ENCODE measurements at places on chromosomes 3 and 15.

DNA sequence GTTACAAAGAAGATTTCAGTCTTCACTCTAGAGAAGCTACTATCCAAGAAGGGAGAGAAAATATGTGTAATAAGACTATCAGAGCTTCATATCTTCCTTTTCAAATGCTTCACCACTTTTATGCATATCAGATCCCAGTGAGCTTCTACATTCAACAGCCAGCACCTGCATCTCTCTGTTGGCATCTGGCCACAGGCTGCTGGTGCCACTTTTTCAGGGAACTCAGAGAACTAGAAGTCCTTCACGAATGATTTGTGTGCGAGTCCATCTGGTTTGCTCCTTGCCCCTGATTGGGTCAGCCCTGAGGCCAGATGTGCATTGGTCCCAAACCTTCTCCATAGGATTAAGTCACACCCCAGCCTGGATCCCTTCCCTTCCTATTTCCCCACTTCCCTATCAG lies 22.1 kb downstream of the SNTN start:
- DNase-seq, result no peak

GRCh38 chr3:164658125-164658524 lies 420.2 kb downstream of the SI start:
- DNase-seq, result no peak

DNA sequence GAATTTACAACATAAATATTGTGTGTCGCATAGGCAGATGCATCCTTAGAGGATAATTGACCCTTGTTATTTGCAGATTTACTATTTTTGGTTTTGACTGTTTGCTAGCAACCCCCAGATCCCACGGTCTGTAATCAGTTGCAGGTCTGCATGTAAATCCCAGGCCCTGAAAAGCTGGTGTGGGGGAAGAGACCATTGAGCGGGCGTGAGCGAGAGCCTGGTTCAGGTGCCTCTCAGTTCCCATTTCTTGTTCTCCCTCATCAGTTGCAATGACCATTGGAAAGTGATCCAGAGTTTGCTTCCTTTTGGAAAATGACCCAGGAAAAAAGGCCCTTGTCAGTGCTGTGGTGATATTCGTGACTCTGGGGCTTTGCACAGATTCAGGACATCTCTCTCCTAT lies 238.9 kb downstream of the UACA start:
- DNase-seq, result no peak

DNA sequence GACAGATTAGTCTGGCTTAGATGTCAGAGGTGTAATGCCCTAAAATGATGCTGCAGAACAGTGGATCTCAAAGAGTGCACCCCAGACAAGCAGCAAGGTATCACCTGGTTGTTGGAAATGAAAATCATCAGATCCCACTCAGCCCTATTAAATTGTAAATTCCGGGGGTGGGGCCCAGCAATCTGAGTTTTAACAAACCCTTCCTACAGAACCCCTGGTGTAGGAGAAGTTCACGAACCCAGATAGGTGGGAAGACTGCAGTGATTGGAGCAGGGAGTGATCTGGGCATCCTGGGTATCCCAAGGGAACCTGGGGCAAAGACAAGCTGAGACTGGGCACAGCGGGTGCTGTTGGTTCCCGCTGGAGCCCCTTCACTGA lies 24.3 kb upstream of the THRB start:
- no peak for DNase-seq

- no peak for DNase-seq
Observed at GRCh38 chr15:82944821-82945220, 7.7 kb downstream of the HOMER2 start.

GRCh38 chr3:50203113-50203808 lies 1.8 kb upstream of the SLC38A3 start:
- DNase-seq, result no peak

DNA sequence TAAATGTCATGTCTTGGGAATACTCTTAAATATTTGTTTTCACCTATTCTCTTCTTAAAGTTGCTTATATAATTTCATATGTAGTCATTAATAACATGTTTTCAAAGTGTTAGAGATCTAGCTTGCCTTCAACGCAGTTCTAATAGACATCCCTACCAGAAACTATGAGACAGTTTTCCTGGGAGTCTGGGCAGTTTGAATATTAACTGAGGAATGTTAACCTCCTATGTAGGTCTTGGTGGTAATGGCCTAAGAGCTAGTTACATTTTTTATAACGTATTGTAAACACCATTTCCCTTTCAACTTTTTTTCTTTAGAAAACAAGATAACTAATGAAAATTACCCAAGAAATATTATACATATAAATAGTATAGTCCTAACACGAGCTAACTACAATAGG lies 328.2 kb downstream of the TIGIT start:
- no peak for DNase-seq

DNA sequence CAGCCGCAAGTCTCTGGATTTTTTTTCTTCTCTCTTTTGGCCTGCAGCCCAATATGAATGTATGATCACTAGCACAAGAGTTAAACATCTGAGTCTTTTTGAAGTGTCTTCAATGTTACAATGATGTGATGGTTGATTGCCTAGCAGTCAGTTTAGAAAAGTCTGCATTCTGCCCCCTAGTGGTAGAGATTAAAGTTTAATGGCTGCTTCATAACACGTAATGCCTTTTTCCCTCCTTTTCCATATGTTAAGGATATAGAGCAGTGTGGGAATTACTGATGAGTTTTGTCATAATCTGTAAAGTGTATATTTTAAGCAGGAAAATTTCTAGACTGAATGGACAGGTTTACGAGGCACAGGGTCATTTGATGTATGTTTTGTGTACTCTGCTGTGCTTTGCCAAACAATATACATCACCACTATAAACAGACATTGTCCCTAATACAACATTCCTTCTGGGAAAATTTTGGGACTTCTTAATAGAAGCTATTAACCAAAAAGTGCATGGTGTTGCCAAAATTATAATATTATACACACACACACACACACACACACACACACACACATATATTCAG lies 1038.5 kb upstream of the NR2F2 start:
- DNase-seq, result no peak

Data from AG09319 (cell line).